Heart right ventricle (tissue), 16 donors: ENCODE measurements at places on chromosomes 13 and 19. TPM values are rescaled to one million over a fixed set of nuclear protein-coding genes. Genes with fewer than 3 reads are reported as not detected.

KLK3 gene
- total RNA-seq, result not detected

DNA sequence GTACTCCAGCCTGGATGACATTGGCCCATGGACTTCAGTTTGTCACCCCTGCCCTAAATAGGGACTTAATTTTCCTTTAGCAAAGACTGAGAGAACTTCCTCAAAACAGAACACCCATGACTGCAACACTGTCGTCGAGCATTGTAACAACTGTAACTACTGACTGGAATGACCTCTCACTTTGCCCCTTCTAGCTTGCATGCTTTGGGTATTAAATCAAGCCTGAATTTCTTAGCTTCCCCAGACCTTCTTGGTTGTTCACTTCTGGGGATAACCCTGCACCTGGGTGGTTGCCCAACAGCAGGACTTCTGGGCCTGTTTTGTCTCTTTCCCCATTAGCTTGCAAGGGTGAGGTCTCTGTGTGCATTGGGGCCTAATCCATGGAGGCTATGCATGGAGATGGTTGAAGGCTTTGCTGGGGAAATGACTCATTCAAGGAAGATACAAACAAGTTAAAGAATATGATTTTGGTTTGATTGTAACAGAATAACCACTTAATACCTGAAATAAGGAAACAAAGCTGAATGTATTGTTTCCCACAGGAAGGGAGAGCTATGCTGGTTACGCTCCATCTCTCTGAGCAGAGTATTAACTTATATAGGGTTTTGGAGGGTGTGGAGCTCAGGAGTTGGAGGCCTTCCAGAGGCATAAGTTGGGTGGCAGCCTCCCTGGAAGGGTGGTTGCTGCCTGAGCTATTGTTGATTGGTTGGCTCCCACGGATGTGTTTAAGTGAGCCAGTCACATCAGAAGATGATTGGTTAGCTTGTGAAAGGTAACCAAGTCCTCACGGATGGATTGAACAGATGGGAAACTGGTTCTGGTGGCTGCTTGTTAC is 34.7 kb upstream of the UBAC2 start:
- no peak overlapping the region for H3K4me3 ChIP-seq
- DNase-seq, result no peak
- no peak overlapping the region for H3K27ac ChIP-seq
- H3K27me3 ChIP-seq, result no peaks in the 10 kb centered on the region

DNA sequence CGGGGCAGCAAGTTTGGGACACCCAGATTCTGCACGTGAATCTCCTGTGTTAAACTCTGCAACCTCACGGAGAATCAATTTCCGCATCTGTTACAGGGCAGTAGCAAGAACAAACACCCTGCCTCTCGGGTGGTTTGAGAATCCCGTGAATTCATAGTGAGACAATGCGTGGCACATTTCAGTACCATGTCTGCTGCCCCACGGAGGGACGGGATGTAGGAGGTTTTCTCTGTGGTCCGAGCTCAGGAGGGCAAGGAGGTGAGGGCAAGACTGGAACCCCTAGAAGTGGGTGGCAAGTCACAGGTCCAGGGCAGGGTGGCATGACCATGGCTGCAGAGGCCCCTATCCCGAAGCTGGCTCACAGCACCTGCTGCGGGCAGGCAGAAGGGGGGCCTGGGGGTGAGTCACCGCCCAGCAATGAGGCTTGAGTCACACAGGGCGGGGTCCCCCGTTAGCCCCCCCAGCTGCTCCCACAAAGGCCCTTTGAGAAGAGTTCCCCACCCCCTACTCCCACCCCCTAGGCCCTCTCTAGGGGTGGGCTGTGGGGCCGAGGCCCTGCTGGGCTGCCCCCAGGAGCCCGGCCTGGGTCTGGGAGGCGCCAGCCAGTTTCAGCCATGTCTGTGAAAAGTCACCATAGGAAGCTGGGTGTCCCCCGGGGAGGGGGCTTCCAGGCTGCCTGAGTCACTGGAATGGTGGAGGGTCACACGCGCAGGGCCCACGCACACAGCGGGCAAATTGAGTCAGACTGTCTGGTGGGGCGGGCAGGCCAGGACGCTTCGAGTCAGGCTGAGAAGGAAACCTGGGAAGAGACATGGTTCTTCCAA is 25.8 kb upstream of the NANOS3 start:
- H3K4me3 ChIP-seq, result no peak overlapping the region
- no peaks in the 10 kb centered on the region for H3K36me3 ChIP-seq
- H3K27me3 ChIP-seq, result no peaks in the 10 kb centered on the region
- H3K4me1 ChIP-seq, result peaks cover 54% of the 10 kb centered on the region

- peak; percentile 13 for DNase-seq
- H3K27me3 ChIP-seq, result no peaks in the 10 kb centered on the region
- no peak overlapping the region for H3K4me3 ChIP-seq
- peaks cover 17% of the 10 kb centered on the region for H3K4me1 ChIP-seq
Observed at GRCh38 chr13:52061587-52061986, 37.1 kb downstream of the UTP14C start.
